ENCODE measurements at places on chromosomes 1 and 21. TPM values are rescaled to one million over a fixed set of nuclear protein-coding genes. Genes with fewer than 3 reads are reported as not detected.

Gene LEFTY2
- 0.75 TPM for polyA plus RNA-seq

- DNase-seq: no peak
These were observed 11.7 kb downstream of the FLG start for GRCh38 chr1:152313319-152313801.

DNA sequence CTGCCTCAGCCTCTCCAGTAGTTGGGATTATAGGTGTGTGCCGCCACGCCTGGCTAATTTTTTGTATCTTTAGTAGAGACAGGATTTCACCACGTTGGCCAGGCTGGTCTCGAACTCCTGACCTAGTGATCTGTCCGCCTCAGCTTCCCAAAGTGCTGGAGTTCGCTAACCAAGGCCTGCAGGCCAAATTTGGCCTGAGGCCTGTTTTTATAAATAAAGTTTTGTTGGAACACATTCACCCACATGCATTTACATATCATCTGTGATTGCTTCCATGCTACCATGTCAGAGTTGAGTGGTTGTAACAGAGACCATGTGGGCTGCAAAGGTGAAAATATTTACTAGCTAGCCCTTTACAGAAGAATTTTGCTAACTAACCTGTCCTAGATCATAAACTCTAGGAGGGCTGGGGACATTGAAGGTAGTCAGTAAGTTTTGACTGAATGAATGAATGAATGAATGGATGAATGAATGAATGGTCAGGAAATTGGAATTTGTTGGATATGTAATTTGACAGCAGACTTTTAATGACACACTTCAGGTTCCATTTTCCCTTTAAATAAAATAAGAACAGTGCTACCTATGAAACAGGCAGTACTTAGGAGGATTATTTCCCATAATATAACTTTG is 38.4 kb downstream of the ROR1 start:
- DNase-seq: no peak

GRCh38 chr1:91901231-91901630 is 15.3 kb upstream of the TGFBR3 start:
- DNase-seq: no peak

DNA sequence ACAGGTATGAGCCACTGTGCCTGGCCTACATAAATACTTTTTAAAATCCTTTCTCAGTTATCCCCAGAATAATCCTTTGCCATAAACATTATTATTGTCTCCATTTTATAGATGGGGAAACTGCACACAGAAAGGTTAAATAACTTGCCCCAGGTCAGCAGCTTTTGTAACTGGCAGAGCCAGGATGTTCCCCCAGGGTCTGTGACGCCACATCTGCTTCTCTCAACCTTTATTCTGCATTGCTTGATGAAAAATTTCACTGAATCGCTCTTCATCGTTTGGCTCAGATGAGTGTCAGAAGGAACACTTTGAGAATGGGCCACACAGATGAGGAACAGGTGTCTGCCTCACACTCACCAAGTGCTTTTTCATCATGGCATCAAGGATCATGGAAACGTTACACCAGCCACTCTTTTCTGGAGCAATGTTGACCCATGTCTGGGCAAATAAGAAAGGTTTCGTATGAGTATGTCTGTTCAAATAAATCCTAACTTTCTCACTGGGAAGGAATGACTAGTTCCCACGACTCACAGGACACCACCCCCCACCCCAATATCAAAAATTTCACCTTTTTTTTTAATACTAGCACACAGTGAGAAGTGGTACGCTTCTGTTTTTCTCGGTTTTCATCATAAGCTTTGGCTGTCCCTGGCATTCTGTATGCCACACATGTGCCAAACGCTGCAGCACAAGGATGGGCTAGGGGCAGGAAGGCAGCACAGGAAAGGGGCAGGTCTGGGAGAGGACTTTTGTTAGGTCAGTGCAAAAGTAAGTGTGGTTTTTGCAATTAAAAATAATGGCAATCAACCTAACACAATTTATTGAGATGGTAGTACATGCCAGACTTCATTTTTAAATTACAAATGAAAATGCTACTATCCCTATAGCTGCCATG is 9.0 kb upstream of the PTGFRN start:
- no peak for DNase-seq

Gene TMEM51
- 20.5 TPM for polyA plus RNA-seq

- DNase-seq: no peak
These were observed 7.5 kb downstream of the PRXL2B start for GRCh38 chr1:2594001-2594640.

All from left renal pelvis (tissue), 4 donors.